ENCODE measurements at places on chromosomes 5 and 9.

GRCh38 chr5:39755452-39755851, 330.7 kb upstream of the DAB2 start:
- no peak for DNase-seq
- no peak overlapping the region for H3K4me3 ChIP-seq
- no peaks in the 10 kb centered on the region for H3K27me3 ChIP-seq
- no peak overlapping the region for H3K27ac ChIP-seq

GRCh38 chr9:36341936-36342577, 58.0 kb downstream of the RNF38 start:
- H3K36me3 ChIP-seq = peaks cover 58% of the 10 kb centered on the region
- H3K27ac ChIP-seq = no peak overlapping the region
- no peak for DNase-seq
- H3K27me3 ChIP-seq = no peaks in the 10 kb centered on the region
- H3K4me3 ChIP-seq = no peak overlapping the region

GRCh38 chr5:53613061-53613460, 52.6 kb downstream of the NDUFS4 start:
- H3K4me1 ChIP-seq = peaks cover 24% of the 10 kb centered on the region
- no peak for DNase-seq
- no peak overlapping the region for H3K4me3 ChIP-seq
- no peaks in the 10 kb centered on the region for H3K36me3 ChIP-seq

DNA sequence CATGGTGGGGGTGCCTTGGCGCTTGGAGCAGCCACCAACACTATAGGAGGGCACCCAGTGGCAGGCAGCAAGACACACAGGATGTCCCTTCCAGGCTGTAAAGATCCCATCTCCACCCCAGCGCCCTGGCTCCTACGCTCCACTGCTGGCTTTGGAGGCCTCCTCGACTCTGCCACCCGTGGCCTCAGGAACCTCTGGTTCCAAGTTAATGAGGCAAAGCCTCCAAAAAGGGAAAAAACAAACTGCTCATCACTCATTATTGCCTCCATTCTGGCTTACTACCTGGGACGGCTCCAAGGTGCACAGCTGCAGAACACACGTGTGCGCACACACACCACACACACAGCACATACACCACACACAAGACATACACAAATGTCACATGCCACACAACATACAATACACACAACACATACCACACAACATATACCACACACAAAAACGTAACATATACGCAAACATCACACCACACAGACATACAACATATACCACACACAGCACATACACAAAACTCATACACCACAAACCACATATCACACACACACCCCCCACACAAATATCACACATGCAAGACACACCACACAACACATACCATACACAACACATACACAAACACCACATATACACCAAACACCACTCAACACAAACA, 45.3 kb downstream of the ROR2 start:
- H3K4me3 ChIP-seq = no peak overlapping the region
- no peaks in the 10 kb centered on the region for H3K36me3 ChIP-seq
- peaks cover 91% of the 10 kb centered on the region for H3K4me1 ChIP-seq
- H3K27ac ChIP-seq = no peak overlapping the region
- DNase-seq = no peak

- H3K4me3 ChIP-seq = no peak overlapping the region
- no peaks in the 10 kb centered on the region for H3K36me3 ChIP-seq
- no peak overlapping the region for H3K27ac ChIP-seq
- no peak for DNase-seq
Observed at GRCh38 chr5:170254056-170254455, 21.3 kb downstream of the C5orf58 start.

GRCh38 chr5:135437422-135437795, 9.7 kb downstream of the DCANP1 start:
- H3K4me1 ChIP-seq = no peaks in the 10 kb centered on the region
- no peak overlapping the region for H3K4me3 ChIP-seq
- no peak overlapping the region for H3K27ac ChIP-seq
- no peak for DNase-seq

- no peaks in the 10 kb centered on the region for H3K4me1 ChIP-seq
- no peaks in the 10 kb centered on the region for H3K36me3 ChIP-seq
- no peak overlapping the region for H3K27ac ChIP-seq
- no peak overlapping the region for H3K4me3 ChIP-seq
- DNase-seq = no peak
Observed at GRCh38 chr5:103445426-103446035, 117.1 kb downstream of the NUDT12 start.

DNA sequence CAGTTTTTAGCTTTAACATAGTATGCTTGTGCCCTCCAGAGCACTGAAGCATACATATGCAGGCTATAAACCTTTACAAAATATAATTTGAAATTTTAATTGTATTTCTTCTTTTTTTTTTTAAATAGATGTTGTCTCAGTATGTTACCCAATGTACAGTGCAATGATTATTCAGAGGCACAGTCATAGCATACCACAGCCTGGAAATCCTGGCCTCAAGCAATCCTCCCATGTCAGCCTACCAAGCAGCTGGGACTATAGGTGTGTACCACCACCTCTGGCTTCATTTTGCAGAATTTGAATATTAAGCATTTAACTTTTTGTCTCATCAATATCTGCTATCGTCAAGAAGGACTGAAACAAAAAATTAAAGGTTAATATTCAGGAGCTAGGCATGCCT, 16.9 kb upstream of the ZNF782 start:
- no peak for DNase-seq
- H3K27me3 ChIP-seq = no peaks in the 10 kb centered on the region
- no peak overlapping the region for H3K27ac ChIP-seq
- H3K4me1 ChIP-seq = peaks cover 8% of the 10 kb centered on the region
- no peaks in the 10 kb centered on the region for H3K36me3 ChIP-seq

- no peak overlapping the region for H3K4me3 ChIP-seq
- no peaks in the 10 kb centered on the region for H3K4me1 ChIP-seq
- no peak overlapping the region for H3K27ac ChIP-seq
- H3K36me3 ChIP-seq = no peaks in the 10 kb centered on the region
- no peaks in the 10 kb centered on the region for H3K27me3 ChIP-seq
Observed at GRCh38 chr5:155655569-155655968, 642.0 kb downstream of the KIF4B start.

GRCh38 chr5:74107899-74108298, 481.9 kb downstream of the ARHGEF28 start:
- no peak overlapping the region for H3K4me3 ChIP-seq
- H3K27me3 ChIP-seq = no peaks in the 10 kb centered on the region
- H3K27ac ChIP-seq = no peak overlapping the region
- no peaks in the 10 kb centered on the region for H3K4me1 ChIP-seq
- DNase-seq = no peak

DNA sequence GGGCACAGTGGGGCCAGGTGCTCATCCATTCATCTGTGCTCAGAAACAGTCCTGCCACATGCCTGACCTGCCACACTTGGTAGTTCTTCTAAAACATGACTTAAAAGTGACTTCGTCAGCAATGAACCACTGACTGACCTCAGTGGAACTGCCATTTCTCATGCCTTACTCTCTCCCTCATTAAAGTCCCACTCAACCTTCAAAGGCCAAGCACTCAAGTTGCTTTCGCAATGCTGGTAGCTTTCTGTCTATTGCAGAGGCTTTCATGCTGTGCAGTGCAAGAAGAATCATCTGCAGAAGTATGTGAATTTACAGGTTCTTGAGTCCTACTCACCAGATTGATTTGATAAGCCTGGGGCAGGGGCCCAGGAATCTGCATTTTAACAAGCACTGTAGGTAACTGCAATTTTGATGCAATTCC, 23.9 kb downstream of the B4GALT1 start:
- H3K27ac ChIP-seq = no peak overlapping the region
- no peak overlapping the region for H3K4me3 ChIP-seq
- no peak for DNase-seq
- no peaks in the 10 kb centered on the region for H3K36me3 ChIP-seq
- H3K4me1 ChIP-seq = peaks cover 82% of the 10 kb centered on the region

DNA sequence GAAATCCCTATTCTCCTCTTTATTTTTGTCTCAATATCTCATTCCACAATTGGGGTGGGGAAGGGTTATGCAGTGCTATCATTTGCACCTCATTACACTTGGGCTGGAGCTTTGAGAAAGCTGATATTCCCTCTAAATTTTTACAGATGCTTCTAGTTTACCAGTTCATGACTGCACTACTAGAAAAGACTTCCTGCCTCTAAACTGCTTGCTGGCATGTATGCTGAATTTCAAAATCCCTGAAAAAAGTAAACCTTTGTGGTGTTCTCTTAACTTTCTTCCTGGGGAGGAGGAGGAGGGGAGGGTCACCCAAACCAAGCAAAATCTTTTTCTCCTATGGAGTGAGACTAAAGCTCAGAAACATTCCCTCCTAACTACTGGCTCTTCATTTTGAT, 45.1 kb downstream of the BNC2 start:
- peak overlapping the region; percentile 23 for H3K27ac ChIP-seq
- H3K36me3 ChIP-seq = no peaks in the 10 kb centered on the region
- DNase-seq = no peak
- H3K4me3 ChIP-seq = no peak overlapping the region
- H3K27me3 ChIP-seq = no peaks in the 10 kb centered on the region
- peaks cover 59% of the 10 kb centered on the region for H3K4me1 ChIP-seq

DNA sequence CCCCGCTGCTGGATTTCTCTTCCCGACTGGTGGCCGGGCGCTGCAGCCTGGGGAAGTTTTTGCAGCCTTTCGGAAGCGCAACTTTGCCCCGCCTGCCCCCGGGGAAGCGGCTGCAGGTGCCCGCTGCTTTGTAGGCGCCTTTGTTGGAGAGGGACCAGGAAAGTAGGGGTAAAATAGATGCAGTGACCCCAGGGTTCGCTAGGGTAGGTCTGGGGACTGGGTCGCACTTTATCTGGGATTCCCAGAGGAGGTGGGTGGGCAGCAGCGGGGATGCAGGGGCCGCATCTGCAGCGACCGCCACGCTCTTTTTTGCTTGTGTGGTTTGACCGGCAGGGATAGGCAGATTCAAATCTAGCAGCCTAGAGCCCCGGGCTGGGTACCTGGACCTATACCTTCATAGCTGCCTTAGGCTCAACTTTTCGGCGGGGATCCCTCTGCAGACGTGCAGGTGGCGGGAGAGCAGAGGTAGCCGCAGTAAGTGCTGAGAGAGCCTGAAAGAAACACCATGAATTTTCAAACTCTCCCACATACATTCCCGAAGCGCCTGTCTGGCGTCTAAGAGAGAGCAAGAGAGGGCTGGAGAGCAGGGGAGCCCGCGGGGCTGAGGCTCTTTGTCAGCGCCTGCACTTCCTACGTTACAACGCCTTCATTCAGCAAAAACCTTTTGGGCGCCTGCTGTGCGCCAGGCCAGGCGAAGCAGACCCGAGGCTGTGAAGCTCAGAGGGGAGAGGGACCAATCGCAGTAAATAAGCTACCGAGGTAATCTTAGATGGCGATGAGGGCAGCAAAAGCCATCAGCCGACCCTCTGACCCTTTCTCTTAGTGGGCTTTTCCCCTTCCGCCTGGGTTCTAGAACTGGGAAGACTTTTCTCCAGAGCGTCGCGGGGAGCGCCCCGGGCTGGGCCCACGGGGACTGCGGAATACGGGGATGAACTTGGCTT, 642 bp downstream of the SV2C start:
- no peaks in the 10 kb centered on the region for H3K27me3 ChIP-seq
- no peak for DNase-seq
- no peaks in the 10 kb centered on the region for H3K36me3 ChIP-seq
- H3K4me3 ChIP-seq = peak overlapping the region; percentile 11
- no peak overlapping the region for H3K27ac ChIP-seq

DNA sequence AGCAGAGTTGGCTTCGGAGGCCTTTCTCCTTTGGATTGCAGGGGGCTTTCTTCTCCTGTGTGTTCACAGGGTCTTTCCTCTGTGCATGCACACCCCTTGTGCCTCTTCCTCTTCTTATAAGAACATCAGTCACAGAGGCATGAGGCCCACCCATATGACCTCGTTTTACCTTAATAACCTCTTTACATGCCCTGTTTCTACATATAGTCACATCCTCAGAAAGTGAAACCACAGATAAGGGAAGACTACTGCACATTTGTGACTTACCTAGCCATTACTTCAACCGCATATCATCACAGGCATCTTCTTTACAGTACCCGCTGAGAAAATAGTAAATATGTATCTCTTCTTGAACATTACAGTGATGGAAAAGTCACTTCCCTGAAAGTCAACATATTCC, 204.9 kb upstream of the TARS1 start:
- no peak overlapping the region for H3K4me3 ChIP-seq
- no peaks in the 10 kb centered on the region for H3K4me1 ChIP-seq
- no peak overlapping the region for H3K27ac ChIP-seq
- no peak for DNase-seq
- H3K36me3 ChIP-seq = no peaks in the 10 kb centered on the region
- no peaks in the 10 kb centered on the region for H3K27me3 ChIP-seq

DNA sequence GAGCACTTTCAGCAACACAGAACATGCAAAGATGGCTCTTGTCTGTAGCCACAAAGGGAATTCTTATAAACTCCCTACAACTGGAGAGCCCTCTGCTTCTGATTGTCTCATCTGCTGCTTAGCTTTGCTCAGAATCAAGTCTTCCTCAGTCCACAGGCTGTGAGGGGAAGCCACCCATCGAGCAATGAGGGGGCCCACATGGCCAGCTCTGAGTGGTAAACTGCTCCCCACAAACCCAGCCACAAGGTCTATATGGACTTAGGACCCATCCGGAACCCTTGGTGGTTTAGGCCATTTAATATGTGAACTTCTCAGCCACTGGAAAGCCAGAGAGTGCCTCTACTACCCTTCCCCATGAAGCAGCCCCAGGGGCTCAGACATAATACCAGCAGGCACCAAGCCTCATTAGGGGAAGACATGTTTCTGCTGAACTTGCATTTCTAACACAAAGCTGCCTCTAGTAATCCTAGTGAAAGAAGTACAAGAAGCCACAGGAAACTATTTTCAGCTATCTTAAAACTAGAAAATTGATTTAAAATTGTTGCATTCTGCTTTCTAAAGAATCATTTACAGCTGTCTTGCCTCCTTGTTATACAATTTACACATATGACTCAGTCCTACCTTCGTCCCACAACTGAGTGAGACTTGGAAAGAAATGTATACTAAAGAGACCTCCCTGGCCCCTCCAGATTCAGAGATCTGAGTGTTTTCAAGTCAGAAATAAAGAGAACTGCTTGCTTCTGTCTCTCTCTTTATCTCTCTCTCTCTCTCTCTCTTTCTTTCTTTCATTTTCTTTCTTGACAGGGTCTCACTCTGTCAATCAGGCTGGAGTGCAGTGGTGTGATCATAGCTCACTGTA, 90.2 kb downstream of the ESM1 start:
- H3K36me3 ChIP-seq = no peaks in the 10 kb centered on the region
- no peaks in the 10 kb centered on the region for H3K4me1 ChIP-seq
- no peak for DNase-seq
- no peak overlapping the region for H3K27ac ChIP-seq
- H3K27me3 ChIP-seq = no peaks in the 10 kb centered on the region
